Activated effector memory CD4-positive, alpha-beta T cell treated with Interleukin-2 at 50 U/mL for 16 hours (primary cell): ENCODE measurements at places on chromosomes 5 and 9.

DNA sequence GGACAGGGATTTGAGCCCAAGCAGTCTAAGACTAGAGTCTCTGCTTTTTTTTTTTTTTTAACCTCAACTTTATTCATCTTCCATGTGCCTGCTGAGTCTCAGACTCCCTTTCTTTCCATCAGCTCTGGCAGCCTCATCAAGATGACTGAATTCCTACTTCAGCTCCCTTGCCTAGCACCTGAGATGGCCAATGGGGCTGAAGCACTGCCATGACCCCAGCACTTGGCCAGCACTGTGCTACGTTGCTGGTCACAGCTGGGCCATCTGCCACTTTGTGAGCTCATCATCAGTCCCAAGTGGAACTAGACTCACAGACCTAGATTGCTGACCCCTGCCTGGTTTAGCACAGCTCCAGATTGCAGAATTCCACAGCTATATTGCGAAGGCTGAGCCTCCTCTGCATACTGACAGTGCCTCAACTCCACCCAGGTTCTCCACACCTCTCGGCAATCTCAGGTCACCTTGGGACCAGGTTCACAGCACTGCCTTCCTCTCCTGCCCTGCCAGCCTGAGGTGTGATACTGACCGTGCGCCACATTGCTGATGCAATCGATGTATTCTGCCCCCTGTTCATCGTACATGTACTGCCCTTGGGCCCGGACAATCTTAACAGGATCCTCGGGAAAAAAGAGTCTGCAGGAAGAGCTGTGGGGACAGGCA, 1.6 kb downstream of the PHYKPL start:
- no peak for DNase-seq

DNA sequence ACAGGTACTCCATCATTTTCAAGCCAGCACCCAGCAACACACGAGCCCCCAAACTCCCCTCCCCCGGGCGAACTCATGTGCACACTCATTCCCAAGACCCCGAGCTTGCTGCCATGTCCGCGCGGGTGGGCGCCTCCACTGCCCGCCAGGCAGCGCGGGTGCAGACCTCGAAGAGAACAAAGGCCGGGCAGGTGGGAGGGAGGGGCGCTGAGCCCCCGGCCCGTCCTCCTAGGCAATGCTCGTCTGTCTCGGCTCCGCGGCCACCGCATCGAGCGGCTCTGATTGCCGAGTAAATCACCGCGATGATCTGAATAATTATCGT, 47.1 kb upstream of the PSD2 start:
- DNase-seq = no peak

- no peak for DNase-seq
These were observed 17.6 kb upstream of the MATR3 start for GRCh38 chr5:139275956-139276355.

DNA sequence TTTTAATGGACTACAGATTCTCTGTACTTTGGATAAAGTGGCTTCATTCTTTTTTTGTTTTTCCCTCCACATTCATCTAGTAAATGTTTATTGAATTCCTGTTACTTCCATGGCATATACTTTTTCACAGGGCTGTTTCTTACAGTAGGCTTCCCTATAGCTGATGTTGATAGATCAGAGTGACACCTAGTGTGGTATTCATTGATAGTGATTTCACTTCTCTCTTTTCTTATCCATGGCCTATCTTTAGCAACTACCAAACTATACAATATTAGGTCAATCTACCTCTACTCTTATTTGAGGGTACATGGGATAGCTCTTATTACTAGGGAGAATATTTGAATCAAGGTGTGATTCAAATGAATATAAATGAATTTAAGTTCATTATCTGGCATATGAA, 35.8 kb downstream of the FSD1L start:
- no peak for DNase-seq

GRCh38 chr9:74610523-74611061, 113.5 kb downstream of the RORB start:
- no peak for DNase-seq

DNA sequence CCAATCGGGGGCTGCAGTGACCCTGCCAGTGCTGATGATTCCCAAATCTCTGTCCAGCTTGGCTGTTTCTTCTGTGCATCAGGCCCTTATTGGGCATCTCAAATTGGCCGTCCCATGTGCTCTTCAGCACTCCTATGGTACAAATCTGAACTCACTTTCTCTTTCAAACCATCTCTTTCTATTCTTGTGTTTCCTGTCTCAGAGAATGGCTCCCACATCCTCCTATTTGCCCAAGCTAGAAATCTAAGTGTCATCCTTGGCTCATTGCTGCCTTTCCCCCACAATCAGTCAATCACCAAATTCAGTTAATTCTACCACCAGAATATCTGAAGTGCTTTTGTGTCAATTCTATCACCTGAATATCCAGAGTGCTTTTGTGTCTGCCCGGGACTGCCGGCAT, 336.6 kb downstream of the CWC27 start:
- no peak for DNase-seq

- no peak for DNase-seq
These were observed 130.8 kb downstream of the ARHGAP26 start for GRCh38 chr5:142900927-142901326.

DNA sequence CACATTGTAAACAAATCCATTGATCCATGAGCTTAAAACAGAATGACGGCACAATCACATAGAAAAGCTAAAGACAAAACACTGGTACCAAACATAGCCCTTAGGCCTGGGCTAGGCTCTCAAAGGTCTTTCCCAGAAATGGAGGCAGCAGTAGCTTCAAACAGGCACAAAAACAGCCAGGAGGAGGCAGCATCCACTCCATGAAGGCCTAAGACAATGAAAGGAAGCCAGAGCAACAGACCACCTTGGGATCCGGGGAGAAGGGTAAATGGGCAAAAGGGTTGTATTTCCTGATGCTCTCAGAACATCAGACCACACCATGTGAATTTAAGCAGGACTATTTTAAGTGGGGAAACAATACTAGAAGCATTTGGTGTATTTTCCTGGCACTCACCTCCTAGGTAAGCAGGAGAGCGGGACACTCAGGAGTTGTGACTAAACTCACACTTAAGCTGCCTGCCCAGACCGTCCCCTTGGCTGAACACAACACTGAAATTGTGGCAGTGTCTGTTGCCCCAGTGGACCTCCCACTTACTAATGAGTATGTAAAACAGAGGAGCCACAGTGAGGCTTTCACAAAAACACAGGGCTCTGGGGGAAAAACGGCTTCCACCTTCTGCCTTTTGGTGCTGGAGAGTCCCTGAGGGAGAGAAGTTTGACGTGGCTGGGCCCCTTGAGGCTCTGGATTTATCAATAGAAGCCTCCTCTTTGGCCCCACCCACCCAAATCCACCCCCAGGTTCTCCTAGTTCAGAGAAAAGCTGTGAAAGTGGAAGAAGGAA, 11.9 kb downstream of the GNPDA1 start:
- no peak for DNase-seq

DNA sequence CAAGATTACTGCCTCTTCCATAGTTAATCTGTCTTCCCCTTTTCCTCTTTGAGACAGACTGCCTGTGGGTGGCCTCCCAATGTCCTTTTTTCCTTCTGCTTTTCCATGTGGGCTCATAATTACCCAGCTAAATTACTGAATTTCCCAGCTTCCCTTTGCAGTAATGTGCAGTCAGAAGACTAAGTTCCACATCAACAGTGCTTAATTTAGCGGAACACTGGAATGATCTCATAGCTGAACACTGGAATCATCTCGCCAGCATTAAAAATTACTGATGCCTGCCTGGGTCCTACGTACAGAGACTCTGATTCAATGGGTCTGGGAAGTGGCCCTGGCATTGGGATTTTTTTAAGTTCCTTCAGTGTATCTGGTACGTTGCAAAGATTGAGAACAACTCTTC, 84.3 kb downstream of the DNAH5 start:
- no peak for DNase-seq
